ENCODE measurements at places on chromosomes 2 and 18.

DNA sequence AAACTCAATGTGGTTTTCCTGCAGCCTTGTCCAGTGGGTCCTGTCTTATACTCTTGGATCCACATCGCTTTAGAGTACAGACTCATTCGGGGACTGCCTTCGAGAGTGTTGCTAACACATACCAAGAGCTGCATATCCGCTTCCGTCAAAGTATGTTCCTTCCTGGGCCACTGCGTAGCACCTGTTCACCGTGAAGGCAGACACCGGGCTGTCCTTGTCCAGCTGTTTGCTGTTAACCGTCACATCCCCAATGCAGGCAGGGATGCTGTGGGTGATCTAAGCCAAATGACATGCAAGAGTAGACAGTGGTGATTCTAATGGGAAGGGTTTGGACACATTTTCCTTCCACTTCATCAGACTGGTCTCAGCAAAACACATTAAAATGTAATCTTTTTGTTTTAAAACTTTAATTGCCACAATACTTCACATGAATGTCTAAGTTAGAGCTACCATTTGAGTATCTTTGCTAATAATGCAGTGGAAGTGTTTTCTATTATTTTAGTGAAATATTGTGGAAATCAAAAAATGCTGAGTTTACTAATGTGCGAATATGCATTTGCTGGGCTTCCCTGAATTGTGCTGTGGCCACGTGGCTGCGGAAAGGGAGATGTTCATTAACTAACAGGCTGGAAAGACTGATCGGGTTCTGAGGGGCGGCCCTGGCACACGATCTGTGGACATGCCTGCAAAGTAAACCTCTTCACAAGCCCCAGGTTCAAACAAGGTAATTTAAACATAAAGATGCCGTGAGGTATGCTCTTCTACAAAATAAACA is 169.1 kb downstream of the LAMA1 start:
- no peak for DNase-seq

DNA sequence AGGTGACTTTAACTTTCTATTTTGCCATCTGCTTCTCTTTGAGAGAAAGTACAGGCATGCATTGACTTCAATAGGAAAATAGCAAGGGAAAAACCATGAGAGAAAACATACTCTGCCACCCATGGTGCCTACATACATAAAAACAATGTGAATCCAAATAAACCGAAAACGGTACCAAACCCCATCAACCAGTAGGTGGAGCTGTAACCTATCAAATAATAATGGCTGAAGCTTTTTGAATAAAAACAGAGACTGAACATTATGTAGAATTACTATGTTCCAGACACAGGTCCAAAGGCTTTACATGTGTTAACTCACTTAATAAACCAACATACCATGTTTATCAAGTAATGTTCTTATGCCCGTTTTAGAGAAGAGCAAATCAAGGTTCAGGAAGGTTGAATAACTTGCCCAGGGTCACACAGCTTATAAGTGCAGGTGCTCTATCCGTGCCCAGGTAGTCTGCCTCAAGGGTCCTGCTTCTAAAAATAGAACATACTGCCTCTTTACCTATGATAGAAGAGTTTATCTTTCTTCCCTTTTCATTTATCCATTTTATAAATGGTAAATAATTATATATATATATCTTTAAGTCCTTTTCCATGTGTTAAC is 293.9 kb upstream of the SYT4 start:
- DNase-seq: peak; percentile 36

- no peak for DNase-seq
Observed at GRCh38 chr18:8177330-8178016, 431.8 kb upstream of the RAB12 start.

DNA sequence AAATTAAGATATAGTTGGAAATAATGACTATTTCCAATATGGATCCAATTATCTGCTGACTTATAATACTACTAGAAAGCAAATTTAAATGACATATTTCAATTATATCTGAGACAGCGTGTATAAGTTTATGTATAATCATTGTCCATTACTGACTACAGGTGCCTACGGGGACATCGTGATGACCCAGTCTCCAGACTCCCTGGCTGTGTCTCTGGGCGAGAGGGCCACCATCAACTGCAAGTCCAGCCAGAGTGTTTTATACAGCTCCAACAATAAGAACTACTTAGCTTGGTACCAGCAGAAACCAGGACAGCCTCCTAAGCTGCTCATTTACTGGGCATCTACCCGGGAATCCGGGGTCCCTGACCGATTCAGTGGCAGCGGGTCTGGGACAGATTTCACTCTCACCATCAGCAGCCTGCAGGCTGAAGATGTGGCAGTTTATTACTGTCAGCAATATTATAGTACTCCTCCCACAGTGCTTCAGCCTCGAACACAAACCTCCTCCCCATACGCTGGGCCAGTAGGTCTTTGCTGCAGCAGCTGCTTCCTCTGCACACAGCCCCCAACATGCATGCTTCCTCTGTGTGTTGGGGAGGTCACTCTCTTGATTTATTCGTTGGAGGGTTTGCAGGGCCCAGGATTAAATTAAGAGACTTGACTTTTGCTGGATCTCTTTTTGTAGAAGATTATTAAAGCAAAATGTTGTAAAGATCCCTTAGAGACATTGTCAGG is 194.4 kb downstream of the RPIA start:
- DNase-seq: no peak

DNA sequence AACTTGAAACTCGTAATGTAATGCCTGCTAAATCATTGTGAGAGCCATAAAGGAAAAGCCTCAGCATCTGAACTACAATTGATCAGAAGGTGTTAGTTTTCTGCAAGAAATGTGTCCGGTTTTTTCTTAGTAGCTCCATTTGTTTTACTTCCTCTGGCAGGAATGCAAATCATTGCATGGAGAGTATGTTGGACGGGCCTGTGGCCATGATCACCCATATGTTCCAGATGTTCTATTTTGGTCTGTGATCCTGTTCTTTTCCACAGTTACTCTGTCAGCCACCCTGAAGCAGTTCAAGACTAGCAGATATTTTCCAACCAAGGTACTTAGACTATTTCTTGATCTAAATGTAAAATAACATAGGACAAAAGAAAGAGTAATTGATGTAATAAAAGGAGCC is 126.6 kb downstream of the DPP4 start:
- no peak for DNase-seq

- DNase-seq: no peak
Observed at GRCh38 chr2:16462958-16463357, 202.7 kb downstream of the CYRIA start.

DNA sequence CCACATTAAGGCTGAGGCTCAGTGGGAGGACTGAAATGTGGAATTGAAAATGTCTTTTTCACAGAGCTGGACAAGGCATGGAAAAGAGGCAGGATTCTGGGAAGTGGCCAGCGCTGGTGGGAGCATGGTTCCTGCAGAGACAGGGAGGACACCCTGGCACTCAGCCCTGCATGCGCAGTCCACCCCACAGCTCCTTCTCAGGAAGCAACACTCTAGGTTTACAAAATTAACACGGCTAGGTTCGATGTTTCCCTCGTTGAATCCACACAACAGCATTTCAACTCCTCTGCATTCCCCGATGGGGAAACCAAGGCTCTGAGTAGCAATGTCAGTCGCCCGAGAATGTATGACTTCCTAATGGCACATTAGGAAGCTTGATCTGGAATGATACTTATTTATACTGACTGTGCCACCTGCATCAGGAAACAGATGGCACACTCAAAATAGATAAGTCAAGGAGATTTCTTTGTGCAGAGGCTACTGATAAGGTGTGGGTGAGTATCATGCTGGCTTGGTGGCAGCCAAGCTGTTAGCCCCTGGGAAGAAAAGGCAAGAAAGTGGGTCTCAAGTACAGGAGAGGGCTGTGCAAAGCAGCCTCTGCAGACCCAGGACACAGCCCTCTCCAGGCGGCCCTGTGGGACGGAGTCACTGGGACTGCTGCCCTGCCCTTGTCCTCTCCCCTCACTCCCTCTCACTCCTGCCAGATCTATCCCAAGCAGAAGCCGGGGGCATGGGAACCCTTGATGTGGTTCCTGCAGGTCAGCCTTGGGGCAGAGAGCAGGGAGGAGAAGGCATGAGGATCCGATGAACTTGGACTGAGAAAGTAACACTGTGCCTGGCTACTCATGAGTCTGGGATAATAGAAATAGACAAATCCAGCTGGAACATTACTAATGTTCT is 158.4 kb upstream of the FHL2 start:
- DNase-seq: no peak

DNA sequence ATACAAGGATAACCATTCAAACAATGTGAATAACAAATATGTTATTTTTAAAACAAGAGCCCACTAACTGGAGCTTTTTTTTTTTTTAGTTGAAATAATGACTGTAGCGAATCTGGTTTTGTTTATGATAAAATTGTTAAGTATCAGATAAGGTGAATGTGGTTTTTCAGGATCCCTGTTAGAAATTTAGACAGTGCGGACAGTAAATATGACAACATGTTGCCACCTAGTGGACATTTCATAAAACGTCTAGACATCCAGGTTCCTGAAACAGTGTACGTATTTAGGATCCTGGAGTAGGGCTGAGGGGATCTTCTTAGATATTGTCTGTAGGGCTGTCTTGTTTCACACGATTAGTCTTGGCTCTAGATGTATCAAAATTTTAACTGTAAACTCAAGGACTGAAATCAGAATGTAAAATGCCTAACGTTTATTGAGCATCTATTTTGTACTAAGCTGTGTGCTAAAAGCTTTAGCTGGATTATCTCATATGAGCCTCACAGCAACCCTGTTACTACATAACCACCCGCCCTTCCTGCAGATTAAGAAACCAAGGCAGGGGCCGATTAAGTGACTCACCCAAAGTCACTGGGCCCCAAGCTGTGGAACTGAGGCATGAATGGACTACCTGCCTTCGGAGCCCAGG is 23.9 kb upstream of the CCDC68 start:
- DNase-seq: no peak

DNA sequence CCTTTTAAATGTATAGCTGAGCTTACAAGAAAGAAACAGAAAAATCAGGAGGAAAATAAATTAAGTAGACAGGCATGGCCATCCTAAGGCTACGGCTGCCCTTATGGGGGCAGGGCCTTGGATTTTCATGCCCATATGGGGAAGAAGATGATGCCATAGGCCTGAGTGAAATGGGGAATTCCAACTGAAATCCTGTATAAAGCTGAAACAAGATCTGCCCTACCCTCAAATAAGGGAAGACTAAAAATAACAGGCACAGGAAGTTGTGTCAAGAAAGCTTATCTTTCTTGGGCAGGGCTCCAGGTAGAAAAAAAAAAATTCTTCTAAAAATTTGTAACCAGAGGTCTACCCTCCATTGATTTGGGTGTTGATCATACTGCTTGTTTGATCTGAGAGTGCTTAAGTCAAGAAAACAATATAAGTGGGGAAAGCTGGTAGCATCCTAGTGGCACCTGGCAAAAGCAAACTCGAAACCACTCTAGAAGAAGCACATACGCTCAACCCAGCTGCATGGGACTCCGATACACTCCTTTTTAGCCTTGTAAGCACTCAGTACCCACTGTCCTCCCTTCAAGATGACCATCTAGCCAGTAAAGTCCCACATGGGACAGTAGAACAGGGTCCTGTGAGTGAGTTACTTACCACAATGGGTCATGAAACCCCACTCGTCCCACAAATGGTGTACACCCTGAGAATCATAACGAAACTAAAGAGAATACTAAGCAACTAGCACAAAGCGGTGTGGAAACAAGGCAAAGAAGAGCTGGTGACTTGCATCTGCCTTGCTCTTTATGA is 22.3 kb downstream of the DNAH7 start:
- no peak for DNase-seq

DNA sequence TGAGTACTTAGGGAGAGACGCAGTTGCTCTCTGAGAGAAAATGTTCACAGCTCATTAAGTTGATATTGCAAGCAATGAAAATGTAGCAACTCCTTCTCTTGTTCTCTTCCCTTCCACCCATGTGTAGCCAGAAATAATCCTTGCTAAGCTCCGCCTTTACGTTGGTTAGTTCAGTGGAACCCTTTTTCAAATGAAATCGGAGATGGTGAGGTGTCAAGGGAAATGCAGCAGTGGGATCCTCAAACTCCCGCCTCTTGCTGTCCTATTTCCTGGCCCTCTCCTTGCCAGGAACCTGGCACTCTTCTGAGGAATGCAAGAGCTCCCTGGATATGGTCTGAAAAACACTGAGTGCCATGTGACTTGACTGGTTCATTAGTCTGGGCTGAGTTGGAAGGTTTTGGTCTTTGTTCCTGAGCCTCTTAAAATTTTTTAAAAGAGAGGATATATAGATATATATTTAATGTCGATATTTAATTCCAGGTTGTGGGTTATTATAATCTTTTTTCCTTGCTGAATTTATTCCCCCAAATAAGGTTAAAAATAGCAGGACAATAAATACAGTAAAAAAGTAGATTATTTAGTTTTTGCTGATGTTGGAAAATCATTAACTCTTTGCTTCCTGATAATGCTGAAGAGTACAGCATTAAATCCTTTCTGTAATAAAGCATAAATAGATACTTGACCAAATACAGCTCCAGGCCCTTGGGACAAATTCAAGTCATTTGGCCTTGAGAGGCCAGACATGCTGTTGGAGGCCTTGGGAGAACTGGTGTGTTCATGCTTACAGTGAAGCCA is 116.2 kb downstream of the EML6 start:
- DNase-seq: no peak

DNA sequence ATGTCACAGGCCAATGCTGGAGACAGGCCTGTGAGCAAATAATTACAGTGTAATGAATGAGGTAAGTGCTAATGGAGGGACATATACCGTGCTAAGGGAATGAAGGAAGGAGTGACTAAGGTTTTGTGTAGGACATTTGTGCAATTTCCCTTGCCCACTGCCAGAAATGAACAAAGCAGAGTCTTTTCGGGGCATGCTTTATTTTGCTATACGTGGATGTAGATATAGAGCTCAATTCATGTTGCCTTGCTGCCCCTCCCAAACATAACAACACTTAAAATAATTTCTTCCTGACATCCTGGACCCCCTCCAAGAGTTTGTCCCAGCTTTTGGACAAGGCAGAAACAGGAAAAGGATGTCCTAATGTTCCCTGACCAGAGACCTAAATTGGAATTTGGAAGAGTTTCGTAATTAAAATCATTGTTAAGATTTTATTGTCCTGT is 23.7 kb upstream of the CD28 start:
- no peak for DNase-seq

GRCh38 chr2:54709336-54709809 is 14.1 kb upstream of the EML6 start:
- DNase-seq: no peak

- DNase-seq: no peak
Observed at GRCh38 chr2:196441527-196441926, 198.0 kb upstream of the CCDC150 start.

- DNase-seq: no peak
Observed at GRCh38 chr2:28351621-28352020, 41.0 kb upstream of the FOSL2 start.

DNA sequence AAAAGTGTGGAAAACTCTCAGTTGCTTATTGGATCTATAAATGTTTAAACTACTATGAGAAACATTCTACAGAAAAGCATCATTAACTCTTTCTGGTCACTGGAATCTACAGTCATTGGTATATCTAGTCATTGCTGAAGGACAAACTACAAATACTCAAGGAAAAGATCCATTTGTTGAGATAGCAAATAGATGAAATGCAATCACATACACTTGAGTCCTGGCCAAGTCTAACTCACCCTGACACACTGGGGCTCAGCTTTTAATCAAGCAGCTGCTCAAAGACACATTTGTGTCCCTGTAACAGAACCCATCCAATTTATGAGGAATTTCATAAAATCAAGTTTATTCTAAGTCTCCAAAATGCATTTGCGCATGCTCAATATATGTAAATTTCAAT is 68.7 kb downstream of the CDH2 start:
- DNase-seq: no peak

- no peak for DNase-seq
Observed at GRCh38 chr2:169562519-169562918, 11.1 kb downstream of the FASTKD1 start.

All from neural crest cell (in vitro differentiated cells).